ENCODE measurements at places on chromosomes 12 and 14.

DNA sequence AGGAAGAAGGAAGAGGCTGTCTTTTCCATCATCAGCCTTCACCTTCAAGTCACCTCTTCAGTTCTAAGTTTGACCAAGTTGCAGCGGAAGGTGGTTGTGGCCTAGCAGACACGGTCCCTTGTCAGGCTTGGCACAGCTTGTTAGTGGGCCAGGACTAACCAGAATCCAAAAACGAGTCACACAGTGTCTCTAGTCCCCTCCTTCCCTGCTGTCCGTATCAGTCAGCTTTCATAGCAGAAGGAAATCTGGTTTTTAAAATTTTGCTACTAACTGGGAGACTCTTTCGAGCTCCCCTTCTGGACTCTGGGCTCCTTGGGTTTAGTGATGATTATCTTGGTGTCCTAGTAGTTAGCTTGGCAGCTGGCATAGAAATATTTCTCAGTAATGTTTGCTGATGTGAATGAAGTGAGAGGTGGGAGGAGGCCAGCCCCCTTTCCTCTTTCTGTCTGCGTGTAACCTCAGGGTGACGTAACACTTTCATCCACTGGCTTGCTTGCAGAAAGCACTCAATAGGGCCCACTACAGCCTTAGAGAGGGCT, 3.8 kb downstream of the ETV6 start:
- DNase-seq: peak; percentile 78

DNA sequence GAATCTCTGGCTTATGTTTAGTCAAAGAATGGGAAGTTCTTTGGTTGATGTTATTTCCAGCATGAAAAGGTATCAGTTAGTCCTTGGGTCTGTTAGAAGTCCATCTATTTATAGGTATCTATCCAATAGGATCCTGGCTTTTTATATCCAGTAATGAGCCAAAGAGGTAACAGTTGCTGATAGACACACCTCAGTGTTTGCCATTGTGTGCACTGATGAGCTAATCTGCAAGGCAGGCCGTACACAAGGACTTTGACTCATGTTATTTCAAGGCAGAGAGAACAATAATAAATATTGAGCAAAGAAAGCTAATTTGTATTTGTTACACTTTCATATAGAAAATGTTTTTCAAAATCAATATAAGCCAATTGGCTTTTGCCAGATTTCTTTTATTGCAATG, 56.4 kb downstream of the GLT1D1 start:
- DNase-seq: no peak

DNA sequence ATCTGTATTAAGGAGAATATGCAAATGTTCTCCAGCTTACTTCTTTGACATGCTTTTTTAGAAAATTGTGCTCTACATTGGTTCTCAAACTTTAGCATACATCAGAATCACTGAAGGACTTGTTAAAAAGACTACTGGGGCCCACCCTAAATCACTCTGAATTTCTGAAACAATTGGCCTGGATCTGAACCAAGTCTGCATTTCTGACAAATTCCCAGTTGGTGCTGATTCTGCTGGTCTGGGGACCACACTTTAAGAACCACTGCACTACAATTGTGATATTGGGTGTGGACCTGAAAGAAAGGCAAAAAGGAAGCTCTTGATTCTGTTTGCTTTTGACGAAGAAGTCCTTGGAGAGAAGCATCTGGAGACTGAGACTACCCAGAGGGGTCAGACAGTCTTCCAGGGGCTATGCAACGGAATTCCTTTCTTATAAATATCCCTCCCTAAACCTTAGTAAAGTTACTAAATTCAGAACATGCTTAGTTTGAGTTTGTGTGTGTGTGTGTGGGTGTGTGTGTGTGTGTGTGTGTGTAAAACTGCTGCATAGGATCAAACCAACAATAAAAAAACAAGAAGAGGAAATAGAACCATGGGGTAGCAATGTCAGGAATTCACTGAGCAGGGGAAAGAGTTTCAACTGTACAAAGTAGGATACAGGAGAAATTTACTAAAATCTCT, 36.8 kb downstream of the EAPP start:
- DNase-seq: no peak

DNA sequence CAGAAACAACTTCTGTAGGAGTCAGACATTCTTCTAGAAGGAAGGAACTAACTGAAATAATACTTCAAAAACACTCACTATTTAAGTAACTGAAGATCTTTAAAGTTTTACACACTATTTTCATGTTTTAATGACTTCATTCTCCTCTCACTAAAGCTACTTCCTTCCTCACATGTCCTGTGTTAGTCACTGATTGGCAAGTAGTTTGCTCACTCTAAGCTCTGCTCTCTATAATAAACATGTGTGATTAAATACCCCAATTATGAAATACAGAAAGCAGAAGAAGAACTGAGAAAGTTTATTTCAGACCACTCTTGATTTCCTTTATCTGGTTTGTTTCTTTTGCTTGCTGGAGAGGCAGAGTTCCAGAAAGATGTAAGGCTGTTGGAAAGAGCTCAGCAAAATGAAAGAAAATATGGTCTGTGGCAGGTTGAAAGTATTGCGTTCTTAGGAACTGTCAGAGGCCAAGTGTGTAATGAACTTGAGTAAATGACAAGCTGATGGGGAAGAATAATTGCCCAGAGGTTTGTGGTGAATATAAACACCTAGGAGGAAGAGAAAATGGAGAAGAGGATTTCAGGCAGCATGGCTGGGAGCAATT, 522.0 kb upstream of the SEL1L start:
- no peak for DNase-seq

GRCh38 chr12:131067981-131068851, 114.5 kb downstream of the ADGRD1 start:
- no peak for DNase-seq

DNA sequence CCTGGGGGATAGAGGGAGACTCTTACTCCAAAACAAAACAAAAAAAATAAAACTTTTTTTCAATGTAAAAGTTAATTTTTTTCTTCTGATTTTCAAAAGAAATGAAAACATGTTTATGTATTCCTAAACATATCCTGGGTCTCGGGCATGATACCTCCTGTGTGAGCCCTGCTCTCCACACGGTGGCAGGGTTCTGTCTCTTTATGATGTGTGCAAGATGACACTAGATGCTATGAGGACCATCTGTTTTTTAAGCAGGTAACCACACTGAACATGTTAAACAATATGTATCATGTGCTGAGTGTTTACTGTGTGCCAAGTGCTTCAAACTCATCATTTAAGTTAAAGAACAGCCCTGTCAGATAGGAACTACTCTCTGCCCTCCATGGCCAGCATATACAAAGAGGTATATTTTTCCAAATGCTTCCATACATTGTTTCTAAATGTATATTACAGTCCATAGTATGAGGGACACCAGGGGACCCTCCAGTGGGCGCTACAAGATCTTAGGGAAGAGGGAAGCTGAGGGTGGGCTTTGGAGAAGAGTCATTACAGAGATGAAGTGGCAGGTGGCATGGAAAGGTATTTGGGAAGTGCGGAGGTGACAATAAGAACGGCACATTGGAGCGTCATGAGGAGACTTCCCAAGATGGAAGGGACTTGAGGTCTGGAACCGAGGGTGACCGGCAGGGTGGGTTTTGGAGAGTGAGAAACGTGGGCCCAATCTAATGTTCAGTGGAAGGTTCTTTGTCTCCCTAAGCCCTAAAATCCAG, 28.5 kb downstream of the FOS start:
- DNase-seq: no peak

DNA sequence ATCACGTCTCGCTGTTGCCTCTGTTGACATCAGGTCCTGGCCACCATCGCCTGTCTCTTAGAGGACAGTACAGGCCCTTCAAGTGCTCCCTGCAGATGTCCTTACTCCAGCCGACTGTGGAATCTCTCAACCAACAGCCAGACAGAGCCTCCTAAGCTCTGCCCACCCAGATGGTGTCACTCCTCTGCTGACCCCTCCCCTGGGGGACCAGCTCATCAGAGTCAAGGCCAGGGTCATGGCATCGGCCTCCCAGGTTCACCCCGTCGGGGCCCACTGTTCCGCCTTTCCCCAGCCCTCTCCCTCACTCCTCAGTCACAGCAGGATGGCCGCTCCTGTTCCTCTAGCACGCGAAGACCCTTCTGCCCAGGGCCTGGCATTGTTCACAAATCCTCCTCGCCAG, 157.3 kb upstream of the TMEM132C start:
- no peak for DNase-seq

GRCh38 chr12:45483571-45483970, 245.9 kb upstream of the ARID2 start:
- no peak for DNase-seq

DNA sequence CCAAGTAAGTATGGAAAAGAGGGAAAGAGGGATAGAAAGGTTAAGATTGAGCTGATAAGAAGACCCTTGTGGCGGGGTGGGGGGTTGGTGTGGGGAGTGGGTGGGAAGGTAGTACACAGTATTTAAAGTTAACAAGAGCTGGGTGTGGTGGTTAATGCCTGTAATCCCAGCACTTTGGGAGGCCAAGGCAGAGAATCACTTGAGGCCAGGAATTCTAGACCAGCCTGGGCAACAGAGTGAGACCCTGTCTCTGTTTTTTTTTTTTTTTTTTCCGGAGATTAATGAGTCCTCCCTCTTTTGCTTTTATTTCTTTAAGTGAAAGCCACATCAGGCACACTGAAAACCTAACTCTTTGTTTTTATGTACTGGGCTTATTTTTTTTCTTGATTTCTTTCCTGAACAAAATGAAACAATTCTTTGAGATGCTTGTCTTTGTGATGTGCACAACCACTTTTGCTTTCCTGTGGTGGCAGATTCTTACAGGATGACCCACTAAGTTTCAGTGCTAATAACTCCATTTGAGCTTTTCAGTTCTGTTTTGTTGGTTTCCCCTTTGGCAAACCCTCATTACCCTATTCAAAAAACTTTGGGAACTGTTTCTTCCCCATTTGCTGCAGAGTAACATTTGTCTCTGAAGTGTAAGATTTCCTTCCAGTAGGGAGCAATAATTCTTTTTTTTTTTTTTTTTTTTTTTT, 54.8 kb downstream of the WNK1 start:
- no peak for DNase-seq

- peak; percentile 82 for DNase-seq
Observed at GRCh38 chr12:67630373-67631088, 18.0 kb upstream of the DYRK2 start.

DNA sequence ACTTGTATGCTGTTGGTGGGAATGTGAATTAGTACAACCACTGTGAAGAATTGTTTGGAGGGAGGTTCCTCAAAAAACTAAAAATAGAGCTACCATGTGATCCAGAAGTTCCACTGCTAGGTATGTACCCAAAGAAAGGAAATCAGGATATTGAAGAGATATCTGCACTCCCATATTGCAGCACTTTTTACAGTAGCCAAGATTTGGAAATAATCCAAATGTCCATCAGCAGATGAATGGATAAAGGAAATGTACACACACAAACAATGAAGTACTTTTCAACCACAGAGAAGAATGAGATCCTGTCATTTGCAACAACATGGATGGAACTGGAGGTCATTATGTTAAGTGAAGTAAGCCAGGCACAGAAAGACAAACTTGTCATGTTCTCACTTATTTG, 25.9 kb downstream of the TIGAR start:
- no peak for DNase-seq

- DNase-seq: no peak
Observed at GRCh38 chr12:85029456-85029855, 6.6 kb downstream of the TSPAN19 start.

DNA sequence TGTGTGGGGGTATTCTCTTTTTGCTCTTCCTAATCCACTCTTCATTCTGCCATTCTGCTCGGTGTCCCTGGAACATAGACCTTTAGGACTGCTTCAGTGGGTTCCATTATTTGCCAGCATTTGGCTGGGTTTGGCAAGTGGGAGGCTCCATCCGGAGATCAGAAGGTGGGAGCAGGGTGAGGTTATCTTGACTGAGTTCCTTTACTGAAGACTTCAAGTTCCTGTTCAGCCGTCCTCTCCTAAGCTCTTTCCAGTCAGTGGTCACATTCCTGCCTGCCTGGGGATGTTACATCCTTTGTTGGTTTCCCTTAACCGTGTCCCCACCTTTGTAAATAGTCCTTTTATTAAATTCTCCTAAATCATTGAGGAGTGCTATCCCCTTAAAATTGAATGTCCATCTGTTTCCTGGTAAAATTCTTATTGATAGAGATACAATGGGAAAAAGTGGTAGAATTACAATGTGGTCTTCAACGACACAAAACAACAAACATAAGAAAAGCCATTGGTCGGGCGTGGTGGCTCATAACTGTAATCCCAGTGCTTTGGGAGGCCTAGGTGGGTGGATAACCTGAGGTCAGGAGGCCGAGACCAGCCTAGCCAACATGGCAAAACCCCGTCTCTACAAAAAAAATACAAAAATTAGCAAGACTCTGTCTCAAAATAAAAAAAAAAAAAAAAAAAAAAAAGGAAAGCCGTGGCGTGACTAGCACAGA, 5.0 kb upstream of the MIA2 start:
- peak; percentile 72 for DNase-seq

DNA sequence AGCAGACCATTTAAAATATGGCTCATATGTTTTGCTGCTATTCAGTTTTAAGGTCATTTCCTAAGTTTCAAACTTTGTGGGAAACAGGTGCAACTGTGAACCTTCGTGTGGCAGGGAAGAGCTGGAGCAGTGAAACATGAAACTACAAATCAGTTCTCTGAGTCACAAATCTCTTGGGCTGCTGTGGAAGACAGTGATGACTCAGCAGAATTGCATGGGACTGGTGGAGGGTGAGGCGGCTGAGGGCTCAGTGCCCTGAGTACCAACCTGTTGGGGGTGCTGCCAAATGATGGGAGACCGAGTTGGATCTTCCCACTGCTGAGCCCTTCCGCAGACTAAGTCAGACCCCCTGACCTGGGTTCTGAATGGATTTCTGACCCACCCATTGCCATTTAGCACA, 8.4 kb upstream of the CALM1 start:
- no peak for DNase-seq

GRCh38 chr14:41606282-41606531, 469 bp upstream of the LRFN5 start:
- no peak for DNase-seq

- DNase-seq: peak; percentile 91
Observed at GRCh38 chr12:127145929-127146789, 1120.8 kb upstream of the TMEM132C start.

DNA sequence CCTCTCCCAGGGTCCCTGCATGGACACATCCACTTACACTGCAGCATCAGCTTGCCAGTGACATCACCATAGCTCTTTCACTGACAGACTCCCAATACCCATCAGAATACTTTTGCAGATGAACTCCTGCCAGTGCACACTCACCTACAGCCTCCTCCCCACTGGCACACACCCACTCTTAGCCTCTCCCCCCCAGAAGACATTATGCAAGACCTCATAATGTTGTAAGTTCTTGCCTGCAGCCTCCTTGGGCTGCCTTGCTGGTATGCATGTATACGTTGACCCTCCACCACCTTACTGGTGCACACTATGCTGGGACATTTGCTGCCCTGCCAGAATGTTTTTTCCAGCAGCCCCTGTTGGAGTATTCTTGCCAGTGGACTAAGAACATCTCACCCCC, 324.2 kb downstream of the AEBP2 start:
- DNase-seq: no peak

DNA sequence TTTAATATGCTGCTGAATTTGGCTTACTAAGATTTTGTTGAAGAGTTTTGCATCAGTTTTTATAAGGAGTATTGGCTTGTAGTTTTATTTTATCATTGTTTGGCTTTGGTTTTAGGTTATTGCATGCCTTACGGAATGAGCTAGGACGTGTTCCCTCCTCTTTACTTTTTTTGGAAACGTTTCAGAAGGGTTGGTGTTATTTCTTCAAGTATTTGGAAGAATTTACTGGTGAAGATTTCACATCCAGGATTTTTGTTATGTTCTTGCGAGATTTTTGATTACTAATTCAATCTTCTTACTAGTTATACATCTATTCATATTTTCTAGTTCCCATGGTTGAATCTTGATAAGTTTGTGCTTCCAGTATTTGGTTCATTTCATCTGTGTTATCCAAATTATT, 823.2 kb downstream of the SLC6A15 start:
- DNase-seq: no peak

- DNase-seq: no peak
Observed at GRCh38 chr12:111408116-111408440, 2.4 kb downstream of the SH2B3 start.
